Activated T-cell treated with anti-CD3 and anti-CD28 coated beads for 48 hours (primary cell): ENCODE measurements at places on chromosomes 4 and X.

DNA sequence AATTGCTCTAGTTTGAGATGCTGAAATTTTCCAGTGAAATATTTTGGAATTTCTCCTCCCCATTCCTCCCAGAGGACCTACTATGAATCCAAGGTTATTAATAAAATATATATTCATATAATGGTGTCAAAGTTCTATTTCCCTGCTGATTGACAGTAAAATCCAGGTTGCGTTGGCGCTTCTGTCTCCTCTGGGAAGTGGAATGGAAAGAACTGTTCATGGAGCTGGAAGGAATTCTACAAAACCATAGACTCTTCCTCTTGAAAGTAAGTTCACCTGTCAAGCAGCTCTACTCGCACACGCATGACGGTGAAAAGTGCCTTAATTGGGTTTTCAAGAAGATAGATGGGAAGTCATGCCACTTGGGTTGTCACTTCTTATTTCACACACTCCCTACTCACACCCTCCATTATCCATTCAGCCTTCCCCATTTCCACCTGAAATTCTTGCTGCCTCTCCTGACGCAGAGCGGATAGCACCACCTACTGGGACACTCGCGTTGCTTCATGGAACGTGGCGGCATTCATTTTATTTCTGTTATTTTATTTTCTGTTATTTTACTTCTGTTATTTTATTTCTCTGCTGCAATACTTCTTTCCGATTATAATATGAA, 351.6 kb downstream of the NLGN4X start:
- DNase-seq = no peak

- DNase-seq = no peak
Observed at GRCh38 chrX:131054906-131055305, 3.2 kb upstream of the ARHGAP36 start.

DNA sequence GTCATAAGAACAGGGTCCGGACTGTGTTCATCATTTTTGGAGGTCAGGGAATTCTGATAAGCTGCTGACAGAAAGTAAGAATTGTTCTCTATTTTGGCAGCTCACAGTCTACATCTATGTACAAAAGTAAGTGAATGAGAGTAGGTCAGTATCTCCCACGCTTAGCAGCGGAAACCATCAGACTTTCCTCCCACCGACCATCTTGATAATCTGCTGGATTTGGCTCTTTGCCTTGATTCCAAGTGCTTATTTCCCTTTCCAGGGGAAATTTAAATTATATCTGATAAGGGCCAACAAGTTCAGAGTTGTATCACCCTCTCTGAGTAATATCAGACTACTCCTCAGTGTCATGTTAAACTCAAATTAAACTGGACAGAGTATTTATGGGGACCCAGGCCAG, 118.0 kb downstream of the CAMK2D start:
- DNase-seq = no peak

GRCh38 chrX:139213241-139213709, 317.3 kb upstream of the F9 start:
- DNase-seq = no peak

DNA sequence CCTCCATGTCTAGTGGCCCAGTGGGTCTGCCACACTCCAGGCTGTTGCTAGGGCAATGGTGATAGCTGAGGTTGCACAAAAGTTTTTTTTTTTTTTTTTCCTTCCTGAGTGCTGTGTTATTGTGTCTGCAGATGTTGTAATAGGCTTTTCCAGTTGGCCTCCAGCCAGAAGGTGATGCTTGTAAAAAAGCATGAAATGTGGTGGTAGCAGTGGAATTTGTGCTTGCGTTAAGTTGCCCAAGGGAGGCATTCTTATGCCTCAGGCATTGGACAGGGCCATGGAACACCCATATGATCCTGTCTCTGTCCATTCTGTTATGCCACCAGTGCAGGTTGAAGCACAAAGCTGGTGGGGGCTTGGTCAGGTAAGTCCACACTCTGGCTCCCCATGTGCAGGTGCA, 660.5 kb upstream of the SPANXN1 start:
- no peak for DNase-seq

- DNase-seq = no peak
Observed at GRCh38 chr4:128688033-128688721, 121.3 kb upstream of the JADE1 start.

DNA sequence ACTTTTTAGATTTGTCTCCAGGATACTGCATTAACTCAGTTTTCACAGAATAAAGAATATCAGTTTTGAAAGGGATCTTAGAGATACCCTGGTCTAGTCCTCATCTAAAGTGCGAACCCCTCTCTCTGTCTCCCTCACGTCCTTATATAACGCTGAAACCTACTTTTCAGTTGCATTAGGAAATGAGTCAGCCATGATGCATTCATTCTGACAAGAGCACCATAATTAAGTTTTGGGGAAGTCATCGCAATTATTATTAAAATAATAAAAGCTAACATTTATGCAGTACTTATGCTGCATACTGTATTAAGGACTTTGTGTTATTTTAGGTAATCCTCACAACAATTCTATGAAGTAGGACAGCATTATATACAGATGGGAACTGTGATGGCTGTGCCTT, 116.1 kb downstream of the REELD1 start:
- no peak for DNase-seq

DNA sequence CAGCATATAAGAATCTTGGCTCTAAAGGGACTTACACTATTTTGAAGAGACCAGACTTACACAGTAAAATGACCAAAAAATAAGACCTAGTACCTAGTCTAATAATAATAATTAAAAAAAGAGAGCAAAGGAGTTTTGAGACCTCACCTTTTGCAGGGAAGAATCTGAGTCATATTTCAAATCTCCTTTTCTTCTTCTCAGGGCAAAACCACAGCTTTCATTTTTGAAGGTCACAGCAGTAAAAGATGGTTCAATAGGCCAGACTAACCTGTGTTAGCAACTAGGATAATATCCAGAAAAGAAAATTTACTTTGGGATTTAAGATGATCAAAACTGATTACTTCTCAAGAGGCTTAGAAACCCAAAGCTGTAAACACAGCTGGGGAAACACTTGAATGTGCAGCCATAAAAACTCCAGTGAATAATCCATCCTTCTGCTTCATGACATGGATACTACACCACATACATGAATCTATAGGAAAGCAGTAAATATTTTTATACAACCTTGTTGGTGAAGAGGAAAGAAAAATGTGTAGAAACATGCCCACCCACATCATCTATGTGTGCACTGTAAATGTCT, 25.9 kb upstream of the LNX1 start:
- DNase-seq = no peak

DNA sequence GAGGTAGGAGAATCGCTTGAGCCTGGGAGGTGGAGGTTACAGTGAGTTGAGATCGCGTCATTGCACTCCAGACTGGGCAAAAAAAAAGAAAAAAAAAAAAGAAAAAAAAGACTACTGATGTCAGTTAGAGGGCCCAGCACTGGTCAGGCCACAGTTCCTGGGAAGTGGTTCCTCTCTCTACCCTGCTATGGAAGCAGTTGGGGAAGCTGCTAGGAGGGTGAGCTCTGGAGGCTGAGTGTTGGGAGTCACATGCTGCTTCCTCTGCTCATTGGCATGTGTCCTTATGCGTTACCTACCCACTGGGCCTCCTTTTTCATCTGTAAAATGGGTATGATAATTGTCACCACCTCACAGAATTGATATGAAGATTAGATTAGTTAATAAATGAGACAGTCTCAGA, 50.7 kb downstream of the SEPSECS start:
- DNase-seq = no peak

GRCh38 chr4:187006189-187006618, 282.5 kb upstream of the FAT1 start:
- DNase-seq = no peak

DNA sequence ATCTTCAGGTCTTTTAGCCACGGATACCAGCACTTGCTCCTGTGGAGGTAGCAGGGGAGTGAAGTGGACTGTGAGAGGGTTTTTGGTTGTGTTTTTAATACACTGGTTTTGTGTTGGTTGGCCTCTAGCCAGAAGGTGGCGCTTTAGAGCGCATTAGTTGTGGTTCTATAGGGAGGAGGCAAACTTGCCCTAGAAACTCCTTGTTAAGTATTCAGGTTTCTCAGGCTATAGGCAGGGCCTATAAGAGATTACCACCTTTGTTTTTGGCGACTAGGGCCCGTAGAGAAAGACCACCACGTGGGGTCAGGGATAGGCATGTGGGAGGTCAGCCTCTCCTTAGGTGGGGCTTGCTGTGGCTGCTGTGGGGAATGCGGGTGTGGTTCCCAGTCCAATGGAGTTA, 221.6 kb upstream of the SPANXN4 start:
- no peak for DNase-seq

DNA sequence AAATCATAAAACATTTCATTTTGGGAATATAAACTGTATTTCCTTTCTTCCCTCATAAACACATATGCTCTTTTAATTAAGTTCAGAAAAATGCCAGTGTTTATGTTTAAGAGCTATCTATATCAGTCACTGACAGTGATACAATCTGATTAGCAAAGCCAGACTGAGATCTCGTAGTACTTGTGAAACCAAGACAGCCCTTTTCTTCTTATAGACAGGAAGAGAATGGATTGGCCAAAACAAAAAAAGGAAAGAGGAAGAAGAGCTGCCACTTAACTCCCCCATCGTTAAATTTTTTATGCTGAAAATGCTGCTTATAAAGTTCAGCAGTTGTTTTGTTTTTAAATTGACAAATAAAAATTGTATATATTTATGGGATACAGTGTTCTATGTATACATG, 87.4 kb downstream of the PLAC1 start:
- DNase-seq = no peak

DNA sequence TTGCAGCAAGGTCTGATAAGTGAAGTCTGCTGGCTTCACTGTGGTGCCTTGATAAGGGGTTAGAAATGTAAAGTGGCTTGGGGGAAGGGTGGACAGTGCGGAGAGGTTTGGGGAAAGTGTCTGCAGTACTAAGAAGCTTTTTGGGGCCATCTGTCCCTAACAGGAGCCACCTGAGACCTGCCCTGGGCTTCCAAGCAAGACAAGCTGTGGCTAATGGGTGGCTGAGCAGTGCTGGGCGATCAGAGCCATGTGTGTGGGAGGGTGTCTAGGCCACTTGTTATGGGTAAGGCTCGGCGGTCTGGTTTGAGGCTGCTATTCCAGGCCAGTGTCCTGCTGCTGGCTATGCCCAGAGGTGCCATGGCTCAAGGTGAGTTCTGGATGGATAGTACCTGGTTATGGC, 185.4 kb upstream of the MTMR8 start:
- DNase-seq = no peak

GRCh38 chrX:13467243-13467642, 102.2 kb upstream of the EGFL6 start:
- no peak for DNase-seq

- DNase-seq = no peak
Observed at GRCh38 chrX:21659320-21659719, 1.2 kb upstream of the KLHL34 start.

DNA sequence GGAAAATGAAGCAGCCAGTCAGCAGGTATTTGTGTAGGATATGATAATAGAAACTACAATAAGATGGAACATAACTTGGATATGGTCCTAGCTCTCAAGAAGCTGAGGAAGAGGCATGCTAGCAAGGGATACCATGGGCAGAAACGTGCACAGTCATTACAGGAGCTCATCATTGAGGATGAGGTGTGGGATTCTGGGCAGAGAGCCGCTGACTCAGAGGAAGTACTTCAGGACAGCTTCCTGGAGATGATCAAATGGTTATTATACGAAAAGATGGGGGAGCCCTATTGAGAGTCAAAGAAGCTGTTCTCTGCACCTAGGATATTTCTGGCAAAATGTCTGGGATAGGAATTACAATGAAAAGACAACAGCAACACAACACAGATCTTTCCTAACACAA, 116.0 kb upstream of the PDE5A start:
- DNase-seq = no peak

DNA sequence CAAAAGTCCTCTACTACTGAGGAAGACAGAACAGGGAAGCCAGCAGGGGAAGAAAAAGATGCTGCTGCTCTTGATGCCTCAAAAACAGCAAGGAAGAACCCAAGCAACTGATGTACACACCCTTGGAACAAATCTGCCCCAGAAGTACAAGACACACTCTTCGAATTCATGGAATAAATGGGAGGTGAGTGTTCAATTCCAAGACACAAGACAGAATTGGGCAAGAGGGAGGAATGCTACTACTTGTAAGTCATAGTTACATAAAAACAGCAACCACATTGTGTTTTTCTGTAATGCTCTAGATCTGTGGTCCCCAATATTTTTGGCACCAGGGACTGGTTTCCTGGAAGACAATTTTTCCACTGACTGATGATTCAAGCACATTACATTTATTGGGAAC, 58.0 kb upstream of the H2AZ1 start:
- no peak for DNase-seq

GRCh38 chr4:2338754-2339457, 77.0 kb upstream of the MXD4 start:
- DNase-seq = no peak

DNA sequence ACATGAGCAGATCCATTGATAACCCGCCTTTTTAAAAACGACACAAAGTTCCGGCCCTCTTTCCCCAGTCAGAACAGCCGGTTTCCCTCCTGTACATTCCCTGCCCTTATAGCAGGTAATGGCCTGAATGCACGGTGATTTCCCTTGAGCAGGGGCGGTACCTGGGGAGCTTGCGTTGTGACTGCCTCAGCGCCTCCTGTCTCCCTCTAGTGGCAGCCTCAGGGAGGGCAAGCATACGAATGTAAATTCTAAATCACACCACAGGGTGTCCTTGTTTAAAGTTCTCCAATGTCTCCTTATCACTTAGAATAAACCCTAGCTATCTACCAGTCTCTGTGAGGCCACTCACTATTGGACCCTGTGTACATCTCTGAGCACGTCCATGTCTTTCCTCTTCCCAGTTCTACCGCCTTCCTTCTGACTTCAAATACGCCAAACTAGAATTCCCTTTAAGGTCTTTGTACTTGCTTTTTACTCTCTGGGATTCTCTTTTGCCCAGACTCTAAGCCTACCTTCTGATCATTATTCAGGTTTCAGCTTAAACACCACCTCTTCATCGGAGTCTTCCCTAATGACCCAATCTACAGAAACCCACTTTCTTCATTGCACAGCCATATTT, 18.4 kb upstream of the LDB2 start:
- peak; percentile 65 for DNase-seq

DNA sequence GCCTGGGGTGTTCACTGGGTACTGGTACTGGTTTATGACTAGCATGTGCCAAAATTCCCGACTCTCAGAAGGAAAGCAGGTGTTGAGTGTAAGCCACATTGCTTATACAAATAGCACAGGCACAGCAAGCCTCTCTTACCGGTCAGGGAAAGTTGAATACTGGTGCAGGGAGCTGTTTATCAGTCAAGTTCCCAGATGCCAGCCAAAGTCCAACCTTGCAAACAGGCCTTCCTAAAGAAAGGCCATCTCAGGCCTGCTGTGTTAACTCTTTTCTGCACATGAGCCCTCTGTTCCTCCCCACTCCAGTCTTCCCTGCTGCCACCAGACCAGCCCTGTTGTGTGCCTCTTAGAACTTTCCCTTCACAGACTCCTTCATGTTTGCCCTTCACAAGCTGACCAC, 34.2 kb downstream of the PKD2 start:
- DNase-seq = no peak

- DNase-seq = no peak
Observed at GRCh38 chrX:70479922-70480659, 35.5 kb downstream of the DLG3 start.

GRCh38 chr4:54566608-54567007, 91.1 kb upstream of the KIT start:
- DNase-seq = no peak

- no peak for DNase-seq
Observed at GRCh38 chr4:138193963-138194362, 48.2 kb downstream of the SLC7A11 start.

- DNase-seq = no peak
Observed at GRCh38 chr4:80295336-80295735, 28.9 kb downstream of the FGF5 start.
